ENCODE measurements at places on chromosomes 3 and 15.

GRCh38 chr3:104687362-104687761, 679.3 kb upstream of the ALCAM start:
- no peak for DNase-seq

DNA sequence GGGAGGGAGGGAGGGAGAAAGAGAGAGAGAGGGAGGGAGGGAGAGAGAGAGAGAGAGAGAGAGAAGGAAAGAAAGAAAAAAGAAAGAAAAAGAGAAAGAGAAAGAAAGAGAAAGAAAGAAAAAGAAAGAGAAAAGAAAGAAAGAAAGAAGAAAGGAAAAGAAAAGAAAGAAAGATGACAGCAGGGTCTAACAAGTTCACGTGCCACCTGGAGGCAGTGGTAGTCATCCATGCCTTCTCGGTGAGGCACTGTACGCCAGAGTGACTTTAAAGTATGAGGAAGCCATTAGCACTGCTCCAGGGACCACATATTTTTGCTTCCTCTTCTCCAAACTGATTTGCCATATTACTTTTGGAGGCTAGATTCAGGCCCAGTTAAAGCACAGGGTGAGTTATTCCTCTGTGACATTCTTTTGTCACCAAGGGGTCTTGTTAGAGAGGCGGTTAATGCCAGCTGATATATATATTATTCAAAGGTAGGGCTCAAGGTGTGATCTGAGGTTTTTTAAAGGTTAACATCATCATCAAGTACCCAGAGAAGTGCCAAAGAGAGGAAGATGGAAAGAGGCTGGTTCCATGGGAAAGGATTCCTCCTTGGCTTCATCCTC, at the start of gene HTR3D:
Gene HTR3D (plus strand): TSS at position 556 of the 606 bp plus-strand sequence. CDS start 0 bp downstream, at position 556.
- DNase-seq, result no peak

DNA sequence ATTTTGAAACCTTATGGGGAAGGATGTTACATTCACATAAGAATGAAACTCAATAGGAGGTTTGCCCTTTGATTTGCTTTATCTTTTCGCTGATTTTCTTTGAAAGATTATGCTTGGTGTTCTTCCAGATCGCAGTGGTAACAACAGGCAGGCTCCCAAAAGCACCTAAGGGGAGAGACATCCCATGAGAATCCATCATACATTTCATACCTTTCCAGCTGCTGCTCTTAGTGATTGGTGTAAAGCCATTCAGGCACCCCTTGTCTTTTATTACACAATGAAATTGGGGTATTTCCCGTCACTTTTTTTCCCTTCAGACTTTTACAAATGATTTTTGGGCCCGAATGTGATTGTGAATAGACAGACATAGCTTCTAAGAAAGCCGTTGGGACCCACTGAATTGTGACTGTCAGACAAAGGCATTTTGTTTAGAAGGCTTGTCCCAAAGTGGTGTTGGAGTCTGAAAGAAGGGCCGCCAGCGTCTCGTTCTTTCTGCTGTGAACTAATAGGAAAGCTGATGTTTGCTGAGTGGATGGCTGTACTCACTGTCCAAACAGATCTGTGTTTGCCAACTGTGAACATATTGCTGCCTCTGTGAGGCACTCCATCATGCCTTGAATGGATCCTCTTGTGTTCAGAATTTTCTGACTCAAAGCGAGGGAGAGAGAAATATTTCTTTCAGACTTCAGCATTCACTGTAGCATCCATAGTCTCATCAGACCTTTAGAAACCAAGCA, 164.3 kb downstream of the FNDC3B start:
- peak; percentile 47 for DNase-seq

- peak; percentile 95 for DNase-seq
These were observed 1.9 kb downstream of the KLF13 start for GRCh38 chr15:31328428-31328968.

DNA sequence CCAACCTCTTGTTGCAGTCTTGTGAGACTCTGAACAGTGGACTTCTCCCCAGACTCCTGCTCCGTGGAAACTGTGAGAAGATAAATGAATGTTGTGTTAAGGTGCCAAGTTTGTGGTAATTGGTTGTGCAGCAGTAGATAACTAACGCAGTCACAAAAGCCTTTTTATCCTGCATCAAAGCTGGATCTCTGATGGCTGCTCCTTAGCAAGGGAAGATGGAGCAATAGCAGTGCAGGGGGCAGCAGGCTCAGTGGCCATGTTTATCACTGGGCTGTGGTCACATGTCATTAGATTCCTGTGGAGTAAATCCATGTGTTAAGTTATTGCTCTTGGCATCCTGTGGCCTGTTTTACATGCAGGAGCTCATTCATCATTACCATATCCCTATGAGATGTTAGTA, 13.5 kb downstream of the CMTM7 start:
- no peak for DNase-seq

DNA sequence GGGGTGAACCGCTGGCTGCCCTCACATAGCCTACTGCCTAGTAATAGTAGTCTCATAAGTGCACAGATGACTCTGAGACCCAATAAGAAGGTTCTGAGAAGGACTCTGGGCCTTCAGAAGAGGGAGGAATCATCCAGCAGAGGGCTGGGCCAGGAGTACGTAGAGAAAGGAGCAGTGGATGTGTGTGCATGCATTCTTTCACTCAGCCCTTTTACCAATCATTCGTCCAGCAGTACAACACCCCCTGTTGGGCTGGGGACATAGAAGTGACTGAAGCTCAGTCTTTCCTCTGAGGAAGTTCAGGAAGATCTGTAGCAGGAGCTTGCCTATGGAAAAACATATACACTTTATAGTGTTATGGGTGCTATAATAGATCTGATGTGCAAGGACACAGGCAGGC, 333.1 kb downstream of the CLSTN2 start:
- DNase-seq, result no peak

DNA sequence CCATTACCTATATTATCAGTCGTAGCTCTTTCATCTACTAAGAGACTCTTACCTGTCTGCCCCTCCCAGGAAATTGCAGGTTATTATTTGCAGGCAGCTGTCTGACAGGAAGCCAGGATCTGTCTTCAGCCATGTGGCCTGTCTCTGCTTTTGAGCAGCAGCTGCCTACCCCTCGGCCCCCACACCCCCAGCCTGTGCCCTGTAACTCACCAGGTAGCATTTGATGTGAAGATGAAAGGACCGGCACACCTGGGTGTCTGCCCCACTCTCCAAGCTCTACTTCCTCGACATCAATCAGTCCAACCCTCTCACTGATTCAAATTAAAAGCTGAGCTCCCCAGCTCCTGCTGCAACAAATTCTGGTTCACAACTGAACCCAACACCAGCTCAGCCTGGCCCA, 197.2 kb upstream of the CTNNB1 start:
- no peak for DNase-seq

- no peak for DNase-seq
These were observed 14.6 kb downstream of the UBAP1L start for GRCh38 chr15:65100442-65100841.

- DNase-seq, result peak; percentile 25
These were observed 64.4 kb upstream of the PHLDB2 start for GRCh38 chr3:111794711-111795110.

DNA sequence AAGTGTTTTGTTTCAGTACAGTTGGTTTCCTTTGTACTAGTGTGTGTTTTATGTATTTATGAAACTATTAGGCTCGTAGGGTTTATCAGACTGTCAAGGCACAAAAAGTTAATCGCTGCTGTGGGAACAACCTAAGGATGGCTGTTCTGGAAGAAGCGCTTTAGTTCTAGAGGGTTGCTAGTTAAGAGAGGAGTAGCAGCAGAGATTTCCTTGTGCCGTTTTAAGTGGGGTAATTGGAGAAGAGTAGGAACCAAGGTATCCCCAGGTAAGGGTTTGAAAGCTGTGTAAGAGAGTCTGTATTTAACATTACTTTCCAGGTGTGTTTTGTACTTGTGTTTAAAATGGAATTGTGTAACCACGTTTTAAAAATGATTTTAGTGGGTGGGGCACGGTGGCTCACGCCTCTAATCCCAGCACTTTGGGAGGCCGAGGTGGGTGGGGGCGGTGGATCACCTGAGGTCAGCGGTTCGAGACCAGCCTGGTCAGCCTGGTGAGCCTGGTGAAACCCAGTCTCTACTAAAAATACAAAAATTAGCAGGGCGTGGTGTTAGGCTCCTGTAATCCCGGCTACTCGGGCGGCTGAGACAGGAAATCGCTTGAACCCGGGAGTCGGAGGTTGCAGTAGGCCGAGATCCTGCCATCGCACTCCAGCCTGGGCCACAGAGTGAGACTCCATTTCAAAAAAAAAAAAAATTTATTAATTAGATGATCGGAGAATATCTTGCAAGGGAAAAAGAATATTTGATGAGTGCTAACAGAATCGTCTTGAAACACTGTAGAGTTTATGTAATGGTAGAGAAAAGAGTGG, 2.6 kb downstream of the MORF4L1 start:
- DNase-seq, result peak; percentile 79
